ENCODE measurements at places on chromosomes 7 and 10.
A peak's percentile ranks its signal among the peaks of the same experiment; 100 is the strongest.

GRCh38 chr7:108358553-108358952, 97.7 kb downstream of the NRCAM start:
- DNase-seq: peak; percentile 49

DNA sequence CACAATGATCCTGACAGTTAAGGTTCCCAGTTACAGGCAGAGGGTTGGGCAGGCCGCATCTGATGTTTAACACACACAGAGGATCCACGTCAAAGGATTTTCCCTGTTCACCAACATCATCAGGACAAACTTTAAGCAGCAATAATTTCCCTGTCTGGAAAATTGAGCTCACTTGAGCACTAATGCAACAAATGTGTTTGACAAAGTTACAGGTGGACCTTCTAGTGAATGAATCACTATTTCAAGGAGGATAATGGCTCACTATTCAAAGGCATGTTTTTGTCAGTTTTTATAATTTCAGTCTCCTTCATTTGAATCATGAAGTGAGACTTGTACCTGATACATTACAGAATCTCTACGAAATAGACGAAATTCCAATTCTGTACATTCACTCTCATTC, 127.3 kb downstream of the DIP2C start:
- no peak for DNase-seq

GRCh38 chr7:12066004-12066403, 145.1 kb upstream of the TMEM106B start:
- peak; percentile 31 for DNase-seq

DNA sequence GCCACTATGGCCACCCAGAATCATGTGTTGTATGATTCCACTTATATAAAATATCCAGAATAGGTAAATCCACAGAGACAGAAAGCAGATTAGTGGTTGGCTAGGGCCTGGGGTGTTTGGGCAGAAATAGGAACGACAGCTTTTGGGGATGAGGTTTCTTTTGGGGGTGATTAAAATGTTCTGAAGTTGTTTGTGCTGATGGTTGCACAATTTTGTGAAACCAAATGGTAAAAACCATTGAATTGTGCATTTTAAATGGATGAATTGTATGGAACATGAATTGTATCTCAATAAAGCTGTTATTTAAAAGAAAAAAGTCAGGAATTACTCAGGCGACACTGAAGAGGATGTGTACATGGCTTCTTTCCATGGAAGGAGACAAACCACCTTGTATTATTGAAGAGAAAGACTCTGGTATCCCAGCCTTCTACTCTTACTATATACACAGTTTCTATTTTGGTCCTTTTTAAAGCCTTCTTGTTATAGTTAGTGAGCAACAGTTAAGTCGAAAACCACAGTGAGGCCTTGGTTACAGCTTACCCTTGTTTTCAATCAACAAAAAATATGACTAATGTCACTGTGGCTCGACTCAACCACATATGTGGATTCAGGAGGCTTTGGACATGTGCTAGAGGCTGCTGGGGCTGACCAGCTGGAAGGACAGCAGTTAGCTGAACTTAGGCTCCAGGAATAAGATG, 57.1 kb upstream of the KMT2E start:
- DNase-seq: peak; percentile 65

- DNase-seq: no peak
Observed at GRCh38 chr10:133388236-133388972, 5.6 kb upstream of the MTG1 start.

GRCh38 chr7:128454808-128455542, 703 bp upstream of the HILPDA start:
- DNase-seq: no peak

Measured in A172 (cell line).